ENCODE measurements at places on chromosomes 6 and 20.

GRCh38 chr6:145727817-145728388, 7.4 kb downstream of the EPM2A start:
- no peak for DNase-seq

- no peak for DNase-seq
Observed at GRCh38 chr20:10883166-10883565, 209.4 kb upstream of the JAG1 start.

GRCh38 chr6:38148606-38149005, 329.1 kb downstream of the ZFAND3 start:
- no peak for DNase-seq

DNA sequence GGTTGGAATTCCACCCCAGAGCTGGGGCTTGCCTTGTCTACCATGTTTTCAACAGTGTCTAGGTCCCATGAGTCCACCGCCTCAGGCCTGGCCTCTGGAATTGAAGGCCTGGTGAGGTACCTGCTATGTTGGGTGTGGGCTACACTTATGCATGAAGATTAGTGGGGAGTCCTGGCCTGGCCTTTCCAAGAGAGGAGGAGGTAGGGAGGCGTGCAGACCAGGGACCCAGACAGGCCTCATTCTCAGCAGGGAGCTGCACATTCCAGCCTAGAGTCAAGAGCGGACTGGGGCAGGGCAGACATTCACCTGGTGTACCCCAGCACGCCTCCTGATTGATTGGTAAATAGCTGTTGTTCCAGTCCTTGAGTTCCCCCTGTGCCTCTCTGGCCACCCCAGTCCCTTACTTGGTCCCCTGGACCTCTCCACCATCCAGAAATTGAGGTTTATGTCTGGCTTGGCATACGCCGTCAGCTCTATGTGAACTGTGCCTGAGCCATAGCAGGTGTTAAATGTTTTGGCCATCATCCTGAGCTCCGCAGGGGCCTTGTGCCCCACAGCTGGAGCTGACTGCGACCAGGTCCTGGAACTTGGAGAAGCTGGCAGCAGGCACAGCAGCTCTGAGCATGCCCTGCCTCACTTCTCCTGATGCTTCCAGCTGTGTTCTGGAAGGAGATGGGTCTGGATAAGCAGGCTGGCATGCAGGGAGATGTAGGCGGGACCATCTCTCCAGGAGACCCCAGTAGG, 8.2 kb upstream of the VEGFA start:
- no peak for DNase-seq

DNA sequence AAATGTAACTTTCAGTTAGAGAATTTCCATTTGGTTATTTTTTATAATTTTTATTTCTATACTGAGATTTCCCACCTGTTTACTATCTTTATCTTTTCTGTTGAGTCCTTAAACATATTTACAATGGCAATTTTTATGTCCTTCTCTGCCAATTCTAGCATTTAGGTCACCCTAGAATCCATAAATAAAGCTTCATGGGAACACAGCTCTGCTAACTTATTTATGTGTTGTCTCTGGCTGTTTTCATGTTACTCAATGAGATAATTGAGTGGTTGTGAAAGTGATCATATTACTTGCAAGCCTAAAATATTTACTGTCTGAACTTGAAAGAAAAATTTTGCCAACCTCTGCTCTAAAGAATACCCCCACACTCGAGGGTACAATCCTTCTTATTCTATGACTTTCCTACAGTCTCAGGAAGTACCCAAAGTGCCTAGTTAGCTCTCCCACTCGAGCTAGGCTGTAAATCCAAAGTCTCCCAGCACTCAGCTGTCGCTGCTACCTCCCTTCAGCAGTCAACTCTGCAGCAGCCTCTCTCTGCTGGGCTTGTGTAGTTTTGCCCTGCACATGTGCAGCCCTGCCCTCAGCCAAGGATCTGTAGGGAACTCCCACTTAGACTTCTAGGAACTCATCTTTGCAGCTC, 53.5 kb upstream of the GCLC start:
- no peak for DNase-seq

GRCh38 chr6:163460307-163460782, 45.8 kb downstream of the QKI start:
- no peak for DNase-seq
